ENCODE measurements at places on chromosomes 5 and 9.

GRCh38 chr5:176694631-176695030 lies 47.3 kb downstream of the TSPAN17 start:
- no peak for DNase-seq

DNA sequence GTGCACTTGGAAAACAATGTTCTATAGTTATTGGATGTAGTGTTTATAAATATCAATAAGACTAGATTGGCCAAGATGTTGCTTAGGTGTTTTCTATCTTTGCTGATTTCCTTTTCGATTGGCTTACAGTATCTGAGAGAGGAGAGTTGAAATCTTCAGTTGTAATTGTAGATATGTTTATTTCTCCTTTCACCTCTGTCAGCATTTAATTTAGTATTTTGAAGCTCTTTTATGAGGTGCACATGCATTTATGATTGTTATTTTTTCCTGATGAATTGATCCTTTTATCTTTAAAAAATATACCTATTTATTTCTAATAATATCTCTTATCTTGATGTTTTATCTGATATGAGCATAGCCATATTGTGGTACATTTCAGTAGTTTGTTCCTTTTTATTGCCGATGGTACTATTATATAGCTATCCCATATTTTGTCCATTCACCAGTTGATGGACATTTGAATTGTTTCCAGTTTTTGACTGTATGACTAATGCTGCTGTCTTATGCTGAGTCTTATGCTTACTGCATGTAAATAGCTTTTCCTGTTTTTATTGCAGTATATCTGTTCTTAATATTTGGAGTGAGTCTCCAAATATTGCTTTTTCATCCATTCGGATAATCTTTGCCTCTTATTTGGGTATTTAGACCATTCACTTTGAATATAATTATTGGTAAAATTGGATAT lies 34.7 kb downstream of the ERCC6L2 start:
- DNase-seq: no peak

- no peak for DNase-seq
Observed at GRCh38 chr5:180683220-180683922, 34.0 kb upstream of the FLT4 start.

- DNase-seq: no peak
Observed at GRCh38 chr9:95606489-95607350, 89.9 kb upstream of the PTCH1 start.

DNA sequence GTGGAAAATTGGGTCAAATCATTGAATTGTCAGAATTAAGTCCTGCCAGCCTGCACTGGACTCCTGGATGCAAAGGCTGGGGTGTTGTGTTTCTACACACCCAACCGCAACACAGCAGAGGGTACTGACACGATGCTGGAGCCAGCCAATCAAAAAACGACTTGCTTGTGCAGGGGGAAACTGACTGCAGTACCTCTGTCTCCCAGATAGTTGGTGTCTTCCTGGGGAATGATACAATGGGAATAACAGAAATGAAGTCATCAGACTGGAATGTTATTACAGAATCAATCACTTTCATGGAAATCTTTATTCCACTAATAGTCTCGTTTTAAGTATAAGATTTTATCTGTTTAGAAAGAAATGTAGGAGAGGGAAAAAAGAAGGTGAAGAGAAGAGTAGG lies 330.3 kb downstream of the MLLT3 start:
- no peak for DNase-seq
